Type B pancreatic cell (in vitro differentiated cells): ENCODE measurements at places on chromosomes 13 and 19.

GRCh38 chr19:13869281-13869680, 7.7 kb upstream of the NANOS3 start:
- peaks cover 16% of the 10 kb centered on the region for H3K27me3 ChIP-seq

- H3K4me1 ChIP-seq, result peaks cover 5% of the 10 kb centered on the region
- no peak overlapping the region for H3K27ac ChIP-seq
- H3K27me3 ChIP-seq, result peaks cover 12% of the 10 kb centered on the region
- H3K4me3 ChIP-seq, result no peak overlapping the region
- no peaks in the 10 kb centered on the region for H3K36me3 ChIP-seq
- DNase-seq, result no peak
Measured at GRCh38 chr19:49223472-49223871, 65.9 kb downstream of the TRPM4 start.

DNA sequence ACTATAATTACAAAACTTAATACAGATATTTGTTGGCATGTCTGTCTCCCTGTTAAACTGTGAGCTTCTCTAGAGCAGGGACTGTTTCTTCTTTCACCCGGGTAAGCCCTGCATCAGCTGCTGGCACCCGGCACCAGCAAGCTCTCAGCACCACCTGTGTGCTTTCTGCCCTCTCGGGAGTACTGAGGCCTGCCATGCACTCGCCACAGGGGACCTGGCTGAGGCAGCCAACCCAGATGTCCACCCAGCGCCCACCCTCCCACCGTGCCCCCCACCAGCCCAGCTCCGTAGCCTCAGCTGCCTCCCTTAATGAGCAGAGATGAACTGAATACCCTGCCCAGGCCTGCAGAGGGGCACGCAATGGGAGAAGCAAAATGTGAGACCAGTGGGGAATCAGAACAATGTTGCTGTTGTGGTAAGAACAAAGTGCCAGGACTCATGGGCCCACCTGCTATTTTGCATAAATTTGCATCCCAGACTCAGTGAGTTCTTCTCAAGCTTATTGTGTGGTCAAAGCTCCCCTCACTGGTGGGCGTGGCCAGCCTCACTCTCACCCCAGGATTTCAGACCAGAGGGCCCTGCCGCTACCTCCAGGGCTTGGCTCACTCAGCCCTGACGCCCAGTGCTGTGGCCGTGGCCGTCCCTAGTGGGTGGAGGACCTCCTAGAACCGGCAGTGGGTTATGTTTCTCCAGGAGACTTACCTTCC, 14.6 kb upstream of the SERPINE3 start:
- H3K27me3 ChIP-seq, result no peaks in the 10 kb centered on the region
- DNase-seq, result no peak
- H3K27ac ChIP-seq, result no peak overlapping the region
- no peak overlapping the region for H3K4me3 ChIP-seq
- no peaks in the 10 kb centered on the region for H3K4me1 ChIP-seq
- no peaks in the 10 kb centered on the region for H3K36me3 ChIP-seq

DNA sequence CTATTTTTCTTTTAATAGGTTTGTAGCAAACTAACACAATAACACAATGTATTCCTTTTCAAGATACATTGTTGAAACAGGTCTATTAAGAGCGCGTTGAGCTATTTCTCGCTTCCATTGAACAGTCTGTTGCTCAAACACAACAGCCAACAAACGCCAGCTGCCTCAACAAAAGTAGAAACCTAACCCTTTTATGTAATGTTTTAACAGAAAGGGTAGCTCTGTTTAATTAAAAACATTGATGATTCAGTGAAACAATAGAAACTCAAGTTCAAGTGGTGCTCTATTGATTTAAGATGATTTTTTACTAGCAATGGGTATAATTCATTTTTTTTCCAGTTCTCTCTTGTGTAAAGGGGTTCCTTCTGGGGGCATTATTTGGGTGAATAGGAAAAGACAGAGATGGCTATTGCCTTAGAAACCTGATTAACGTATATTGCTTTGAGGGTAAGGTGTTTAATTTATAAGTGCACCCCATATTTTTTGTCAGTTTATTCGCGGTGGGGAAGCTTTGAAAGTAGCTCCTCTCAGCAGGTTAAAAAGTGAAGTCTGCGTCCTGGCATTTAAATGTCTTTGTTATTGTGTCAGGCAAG, 14.9 kb downstream of the ZIC2 start:
- peak overlapping the region; percentile 73 for H3K4me3 ChIP-seq
- H3K36me3 ChIP-seq, result peaks cover 3% of the 10 kb centered on the region
- peaks cover 81% of the 10 kb centered on the region for H3K27me3 ChIP-seq
- H3K27ac ChIP-seq, result no peak overlapping the region
- peaks cover 13% of the 10 kb centered on the region for H3K4me1 ChIP-seq

DNA sequence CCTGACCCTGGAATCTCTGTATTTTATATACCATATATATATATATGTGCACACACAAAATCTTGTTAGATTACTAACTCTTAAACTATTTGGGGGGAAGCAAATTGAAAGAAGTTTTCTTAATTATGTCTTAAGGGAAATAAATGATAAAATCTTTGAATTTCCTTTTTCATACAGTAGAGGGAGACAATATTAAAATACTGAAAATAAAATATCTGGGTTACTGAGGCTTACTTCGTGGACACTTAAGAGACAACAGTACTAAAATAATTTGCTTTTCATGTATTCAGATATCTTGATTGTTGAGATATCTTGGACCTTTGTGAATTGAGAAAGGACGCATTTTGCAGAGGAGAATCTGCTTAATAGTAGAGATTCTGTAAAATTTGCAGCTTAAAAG, 17.0 kb downstream of the SUGT1 start:
- H3K36me3 ChIP-seq, result peaks cover 10% of the 10 kb centered on the region
- no peak overlapping the region for H3K27ac ChIP-seq
- no peaks in the 10 kb centered on the region for H3K4me1 ChIP-seq
- no peak overlapping the region for H3K4me3 ChIP-seq
